ENCODE measurements at places on chromosomes 12 and 14.

DNA sequence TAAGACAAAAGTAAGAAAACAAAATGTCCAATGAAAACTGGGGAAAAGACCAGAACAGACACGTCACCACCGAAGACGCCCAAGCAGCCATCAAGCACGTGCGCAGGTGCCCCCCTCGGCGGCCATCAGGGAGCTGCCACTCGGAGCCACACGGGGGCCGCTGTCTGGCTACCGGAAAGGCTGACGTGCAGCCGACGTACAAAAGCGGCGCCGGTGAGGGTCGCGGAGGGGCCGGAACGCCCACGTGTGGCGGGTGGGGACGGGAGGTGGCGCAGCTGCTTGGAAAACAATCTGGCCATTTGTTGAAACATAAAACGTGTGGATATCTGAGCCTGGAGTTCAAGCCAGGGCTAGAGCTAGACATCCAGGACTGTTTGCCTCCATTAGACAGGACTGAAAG lies 60.7 kb downstream of the GALNT9 start:
- no peak for DNase-seq

DNA sequence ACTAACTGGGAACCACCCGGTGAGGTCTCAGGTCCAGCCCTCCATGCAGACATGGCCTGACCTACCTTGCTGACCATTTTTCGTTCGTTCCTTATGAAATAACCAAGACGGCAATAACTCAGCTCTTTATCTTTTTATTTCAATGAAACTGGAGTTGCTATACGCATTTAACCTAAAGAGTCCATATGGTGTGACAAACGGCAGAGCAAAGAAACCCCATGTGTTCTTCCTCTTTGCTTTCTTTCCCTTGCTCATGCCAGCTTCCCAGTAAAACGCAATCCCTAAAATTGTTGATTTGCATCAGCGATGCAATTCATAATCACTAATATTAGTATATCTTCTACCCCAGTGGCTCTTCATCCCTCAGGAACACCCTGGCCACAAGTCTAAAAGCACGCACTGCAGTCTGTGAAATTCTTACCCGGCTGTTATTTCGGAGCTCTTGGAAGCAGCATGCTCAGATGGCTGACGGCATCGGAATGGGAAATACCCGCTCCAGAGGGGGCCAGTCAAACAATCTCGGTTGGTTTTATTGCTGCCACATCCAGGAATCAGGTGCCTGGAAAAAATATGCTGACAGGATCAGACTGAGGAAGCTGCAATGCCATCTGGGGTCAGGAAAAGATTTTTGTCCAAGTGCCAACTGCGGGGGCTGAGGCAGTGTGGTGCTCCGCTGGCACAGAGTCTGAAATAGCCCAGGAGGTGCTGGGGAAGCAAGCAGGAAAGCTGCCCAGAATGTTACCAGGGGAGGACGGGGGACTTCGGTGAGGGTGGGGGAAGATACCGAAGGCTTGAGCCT lies 28.2 kb upstream of the KCNA1 start:
- DNase-seq: no peak

DNA sequence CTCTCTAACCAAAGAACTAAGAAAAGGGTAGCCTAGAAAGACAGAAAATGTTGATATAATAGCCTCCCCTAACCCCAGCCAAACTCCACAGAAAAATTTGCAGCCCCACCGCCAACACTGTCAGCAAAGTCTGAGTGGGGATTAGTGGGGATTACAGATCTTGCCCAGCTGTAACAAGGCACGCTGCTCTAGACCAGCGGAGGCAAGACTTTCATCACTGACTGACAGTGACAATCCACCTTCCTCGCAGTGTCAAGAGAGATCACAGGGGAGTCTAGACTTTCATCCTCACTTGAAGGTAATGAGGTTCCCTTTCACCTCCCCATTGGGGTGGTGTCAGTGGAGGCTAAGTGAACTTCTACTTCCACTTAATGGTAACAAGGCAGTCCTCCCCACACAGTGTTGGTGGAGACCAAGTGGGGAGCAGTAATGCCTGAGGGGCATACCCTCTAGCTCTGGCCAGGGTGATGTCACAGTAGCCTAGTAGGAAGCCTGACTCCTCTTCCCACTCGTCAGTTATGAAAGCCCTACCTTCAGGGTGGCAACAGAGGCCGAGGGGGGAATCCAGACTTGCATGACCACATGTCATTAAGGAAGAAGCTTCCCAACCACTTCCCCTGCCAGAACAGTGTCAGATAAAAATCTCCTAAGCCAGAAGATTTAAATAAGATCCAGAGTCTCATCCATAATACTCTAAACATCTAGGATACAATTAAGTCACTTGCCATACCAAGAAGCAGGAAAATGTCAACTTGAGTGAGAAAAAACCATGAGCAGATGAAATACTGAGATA lies 91.7 kb upstream of the RASSF8 start:
- no peak for DNase-seq

GRCh38 chr14:68473069-68473468 lies 319.8 kb downstream of the ZFP36L1 start:
- DNase-seq: no peak

GRCh38 chr12:2796187-2796666 lies 1.5 kb downstream of the FKBP4 start:
- DNase-seq: no peak

DNA sequence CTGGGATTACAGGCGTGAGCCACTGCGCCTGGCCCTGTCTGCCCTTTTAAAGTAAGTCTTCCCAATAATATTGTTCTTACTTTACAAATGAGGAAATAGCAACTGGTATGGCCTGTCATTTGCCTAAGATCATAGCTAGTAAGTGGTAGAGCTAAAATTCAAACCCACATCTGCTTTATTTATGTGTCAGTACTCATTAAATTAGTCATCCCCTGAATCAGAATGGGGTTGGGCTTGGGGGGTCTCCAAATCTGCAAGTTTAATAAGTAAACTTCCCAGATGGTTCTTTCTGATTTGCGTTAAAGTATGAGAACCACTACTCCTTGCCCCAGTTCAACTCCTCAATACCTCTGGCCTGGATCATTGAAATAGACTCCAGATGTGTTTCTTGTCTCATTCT lies 96.2 kb downstream of the FAR2 start:
- no peak for DNase-seq
